Central memory CD4-positive, alpha-beta T cell (primary cell): ENCODE measurements at places on chromosomes 1 and 21.

- no peak for DNase-seq
These were observed 120.1 kb downstream of the SEC16B start for GRCh38 chr1:177849579-177850290.

- DNase-seq = no peak
These were observed 17.8 kb downstream of the LBR start for GRCh38 chr1:225410036-225410435.

DNA sequence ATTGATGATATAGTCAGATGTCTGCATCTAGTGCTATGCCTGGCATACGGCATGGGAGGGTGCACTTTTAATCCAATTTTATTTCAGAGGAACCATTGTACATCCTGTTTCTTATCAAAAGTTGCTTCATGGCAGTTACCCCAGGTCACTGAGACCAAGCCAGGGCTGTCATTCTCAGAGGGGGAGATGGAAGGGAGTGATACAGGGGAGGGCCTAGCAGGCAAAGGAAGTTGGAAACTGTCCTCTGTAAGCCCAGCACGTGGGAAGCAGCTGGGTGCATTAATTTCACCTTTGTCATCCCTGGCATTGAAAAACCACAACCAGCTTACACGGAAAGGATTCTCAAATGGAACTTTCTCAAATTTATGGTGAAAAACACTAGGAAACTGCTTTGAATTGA lies 458.7 kb upstream of the ADAMTS5 start:
- DNase-seq = no peak

DNA sequence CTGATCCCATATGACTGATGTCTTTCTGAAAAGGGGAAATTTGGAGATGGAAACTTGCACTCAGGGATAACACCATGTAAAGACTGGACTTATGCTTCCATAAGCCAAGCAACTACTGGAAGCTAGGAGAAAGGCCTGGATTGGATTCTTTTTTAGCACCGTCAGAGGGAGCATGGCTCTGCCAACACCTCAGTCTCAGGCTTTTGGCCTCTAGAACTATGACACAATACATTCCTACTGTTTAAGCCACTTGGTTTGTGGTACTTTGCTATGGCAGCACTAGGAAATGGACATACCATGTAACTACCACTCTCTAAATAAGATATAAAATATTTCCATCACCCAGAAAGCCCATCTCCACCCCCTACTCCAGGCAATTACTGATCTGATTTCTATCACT lies 139.7 kb downstream of the CYYR1 start:
- DNase-seq = no peak

- no peak for DNase-seq
These were observed 150.5 kb upstream of the COA6 start for GRCh38 chr1:234222561-234223280.
